ENCODE measurements at places on chromosomes 6 and 20.

GRCh38 chr6:124200661-124201060 is 397.0 kb downstream of the NKAIN2 start:
- peak; percentile 53 for DNase-seq

- no peak for DNase-seq
Measured at GRCh38 chr20:63507083-63507743, 8.3 kb upstream of the EEF1A2 start.

DNA sequence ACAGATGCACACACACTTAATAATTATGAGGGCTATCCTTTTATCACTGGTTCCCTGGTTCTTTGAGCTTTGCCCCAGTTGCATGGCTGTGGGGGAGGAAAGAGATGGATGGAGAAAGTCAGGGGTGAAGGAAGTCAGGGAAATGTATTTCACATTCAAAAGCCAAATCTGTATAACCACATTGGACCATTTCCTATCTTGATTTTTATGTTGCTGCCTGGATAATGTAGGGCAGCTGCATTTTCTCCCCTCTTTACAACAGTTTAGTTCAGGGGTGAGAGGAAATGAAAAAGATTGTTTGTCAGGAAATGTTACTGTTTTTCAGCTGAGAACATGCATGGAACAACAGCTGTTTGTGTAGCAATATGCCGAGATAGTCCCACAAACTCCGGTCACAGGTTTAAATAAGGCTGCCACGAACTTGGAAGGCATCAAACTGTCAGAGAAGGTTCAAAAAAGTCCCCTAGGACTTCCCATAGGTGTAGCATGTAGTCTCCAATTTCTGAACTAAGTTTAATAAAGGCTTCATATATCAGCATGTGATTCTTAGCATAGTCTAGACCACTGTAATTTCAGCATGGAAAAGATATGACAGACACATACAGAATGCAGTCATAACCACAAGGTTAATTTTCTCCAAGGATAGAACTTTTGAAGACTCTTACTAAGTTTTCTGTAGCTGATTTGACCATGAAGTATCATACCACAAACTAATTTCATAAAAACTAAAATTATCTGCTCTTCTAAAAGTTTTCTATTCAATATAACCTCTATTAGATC is 82.1 kb upstream of the COL21A1 start:
- no peak for DNase-seq

- DNase-seq, result peak; percentile 86
Measured at GRCh38 chr6:170265655-170266054, 25.2 kb downstream of the DLL1 start.

- DNase-seq, result no peak
Measured at GRCh38 chr20:10777710-10778109, 103.9 kb upstream of the JAG1 start.

DNA sequence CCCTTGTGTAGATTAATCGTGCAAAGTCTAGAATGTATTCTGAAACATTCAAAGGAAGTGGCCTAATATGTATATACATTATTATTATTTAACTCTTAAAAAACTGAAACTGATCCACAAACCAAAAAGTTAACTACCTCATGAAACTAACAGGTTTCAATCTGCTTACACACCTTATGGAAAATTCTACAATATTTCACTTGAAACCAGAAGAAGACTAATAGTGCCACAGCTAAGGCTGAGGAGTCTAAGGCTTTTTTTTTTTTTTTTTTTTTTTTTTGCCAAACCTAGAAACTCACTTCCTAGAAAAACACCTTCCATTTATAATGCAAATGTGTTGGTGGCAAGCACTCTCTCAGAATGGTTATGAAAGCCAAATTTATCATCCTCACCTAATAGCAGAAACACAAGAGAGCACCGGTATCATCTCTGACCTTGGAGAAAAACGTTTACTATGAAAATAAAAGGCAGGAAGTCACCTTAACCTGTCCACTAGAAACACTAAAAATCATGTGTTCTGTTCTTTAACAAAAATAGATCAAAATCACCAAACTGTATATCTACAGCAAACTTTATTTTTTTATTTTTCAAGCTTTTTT is 586.1 kb downstream of the FRK start:
- DNase-seq, result no peak

DNA sequence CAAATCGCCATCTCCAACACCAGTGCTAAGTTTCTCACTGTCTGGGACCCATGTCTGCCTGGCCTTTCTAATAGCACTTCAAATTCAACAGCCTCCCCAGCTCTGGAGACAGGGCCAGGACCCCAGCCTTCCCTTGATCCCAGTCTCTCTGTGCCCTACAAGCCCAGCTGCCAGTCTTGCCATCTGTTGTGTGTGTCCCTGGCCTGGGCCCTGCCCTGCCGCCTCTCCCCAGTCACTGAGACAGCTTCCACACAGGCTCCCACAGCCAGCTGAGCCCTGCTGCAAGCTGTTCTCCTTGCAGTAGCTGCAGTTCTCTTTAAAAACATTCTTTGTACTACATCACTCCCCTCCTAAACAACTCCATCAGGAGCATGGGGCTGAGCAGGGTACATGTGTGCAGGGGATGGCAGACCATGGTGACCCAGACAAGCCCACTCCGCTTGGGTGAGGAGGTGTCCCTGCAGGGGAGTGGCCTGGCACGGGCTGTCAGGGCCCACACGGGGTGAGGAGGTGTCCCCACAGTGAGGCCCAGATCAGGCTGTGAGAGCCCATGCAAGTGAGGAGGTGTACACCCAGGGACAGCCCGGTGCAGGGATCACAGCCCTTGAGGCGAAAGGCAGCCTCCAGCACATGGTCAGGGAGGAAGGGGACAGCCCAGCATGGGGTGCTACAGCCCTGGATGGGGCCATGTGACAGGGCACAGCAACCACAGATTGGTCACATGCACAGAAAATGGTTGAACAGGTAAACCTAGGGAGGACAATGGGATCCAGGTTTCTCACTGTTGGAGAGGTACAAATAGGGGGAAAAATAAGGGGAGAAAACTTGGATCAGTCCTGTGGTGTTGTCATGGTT is 16.2 kb downstream of the CST7 start:
- peak; percentile 96 for DNase-seq

- DNase-seq, result no peak
Measured at GRCh38 chr6:70901324-70901723, 55.5 kb downstream of the B3GAT2 start.

DNA sequence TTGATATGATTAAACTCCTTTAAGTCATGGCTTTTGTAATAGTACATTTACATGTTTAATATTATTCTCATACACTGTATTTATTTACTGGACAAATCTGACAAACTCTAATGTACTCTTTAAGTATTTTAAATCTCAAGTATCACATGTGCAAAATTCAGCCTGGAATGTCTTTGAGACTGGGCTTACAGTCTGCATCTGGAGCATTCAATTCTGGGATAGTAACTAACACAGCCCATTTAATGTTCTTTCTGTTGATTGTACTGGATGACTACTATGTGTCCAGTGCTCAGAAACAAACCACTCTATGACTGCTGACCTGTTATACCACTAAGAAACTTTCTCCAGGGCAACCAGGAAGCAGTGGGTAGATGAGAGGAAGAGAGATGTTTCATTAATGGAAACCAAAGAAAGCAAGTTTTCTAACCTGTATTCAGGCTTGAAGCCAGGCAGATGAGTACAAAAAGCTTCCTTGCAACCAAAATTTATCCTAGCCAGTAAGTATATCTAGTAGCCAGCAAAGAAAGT is 26.8 kb downstream of the FBXL4 start:
- no peak for DNase-seq

DNA sequence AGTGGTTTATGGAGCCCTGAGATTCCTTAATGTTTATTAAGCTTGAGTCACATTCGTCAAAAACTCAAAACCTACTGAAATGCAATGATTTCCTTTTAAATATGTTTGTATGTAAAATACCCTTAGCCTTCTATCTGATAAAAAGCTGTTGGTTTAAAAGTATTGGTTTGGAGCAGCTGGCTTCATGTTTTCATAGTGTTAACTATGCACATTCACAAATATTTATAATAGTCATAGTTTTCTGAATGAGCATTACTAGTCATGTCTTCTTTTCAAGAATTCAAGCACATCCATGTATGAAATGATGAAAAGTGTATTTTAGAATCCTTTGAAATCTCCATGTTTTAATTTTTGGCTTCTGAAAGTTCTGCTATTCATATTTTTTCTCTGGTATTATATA is 558.6 kb downstream of the UTRN start:
- no peak for DNase-seq

DNA sequence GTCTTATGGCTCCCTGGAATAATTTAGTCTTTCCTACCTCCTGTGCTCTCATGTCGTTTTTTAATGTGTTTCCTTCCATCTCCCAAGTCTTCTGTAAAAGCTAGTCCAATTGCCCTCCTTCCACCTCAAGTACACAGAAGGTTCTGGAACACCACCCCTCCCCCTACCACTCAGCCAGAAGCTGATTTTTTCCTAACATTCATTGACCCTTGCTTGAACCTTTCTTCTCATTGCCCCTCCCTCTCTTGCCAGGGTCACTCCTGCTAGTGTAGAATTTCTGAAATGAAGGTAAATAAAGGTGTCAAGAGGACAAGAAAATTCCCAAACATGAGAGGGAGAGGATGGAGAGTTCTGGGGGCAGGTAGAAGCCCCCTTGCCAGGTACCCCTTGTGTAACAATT is 38.6 kb downstream of the PLEKHG1 start:
- no peak for DNase-seq
